Naive thymus-derived CD4-positive, alpha-beta T cell (primary cell): ENCODE measurements at places on chromosomes 13 and 19. TPM values are rescaled to one million over a fixed set of nuclear protein-coding genes. Genes with fewer than 3 reads are reported as not detected.
A peak's percentile ranks its signal among the peaks of the same experiment; 100 is the strongest.

- no peaks in the 10 kb centered on the region for H3K36me3 ChIP-seq
- no peaks in the 10 kb centered on the region for H3K27me3 ChIP-seq
- DNase-seq = peak; percentile 89
- H3K27ac ChIP-seq = peak within 1 kb of the TSS; percentile 35
Observed at GRCh38 chr19:4304538-4305256, at the start of gene FSD1. Gene FSD1, plus strand, starts transcription at chr19:4304598. Its CDS starts 149 bp downstream, at chr19:4304747.

- H3K36me3 ChIP-seq = no peaks in the 10 kb centered on the region
- H3K27me3 ChIP-seq = no peaks in the 10 kb centered on the region
- no peak for DNase-seq
- no peak overlapping the region for H3K4me3 ChIP-seq
- H3K4me1 ChIP-seq = no peaks in the 10 kb centered on the region
Observed at GRCh38 chr13:52808842-52809219, 39.6 kb downstream of the PCDH8 start.

DNA sequence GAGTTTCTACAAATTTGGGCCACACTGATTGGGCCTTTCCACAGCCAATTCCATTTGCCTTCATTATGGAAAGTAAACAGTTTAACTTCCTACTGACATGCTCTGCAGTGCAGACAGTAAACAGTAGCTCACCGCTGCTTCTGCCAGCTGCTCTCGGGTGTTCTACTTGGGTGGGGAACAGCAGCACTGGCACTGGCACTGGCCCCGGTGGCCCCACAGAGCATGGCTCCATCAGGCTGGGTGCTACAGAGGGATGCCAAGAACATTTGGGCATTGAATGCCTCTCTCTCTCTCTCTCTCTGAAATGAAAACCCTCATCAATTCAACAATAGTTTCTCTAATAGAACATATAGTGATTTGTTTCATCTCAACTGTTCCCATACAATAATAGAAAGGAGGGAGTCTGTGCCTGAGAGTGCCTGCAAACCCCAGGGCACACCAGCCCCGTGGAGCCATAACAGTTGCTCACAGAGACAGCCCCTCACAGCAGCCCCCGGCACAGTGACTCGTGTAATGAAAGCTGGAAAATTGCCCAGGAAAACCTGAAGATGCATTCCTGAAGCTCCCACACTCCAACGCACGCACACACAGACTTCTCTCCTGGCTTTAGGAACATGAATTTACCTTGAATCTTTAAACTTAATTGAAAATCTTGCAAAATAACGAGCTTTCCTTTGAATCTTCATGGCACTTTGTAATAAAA, 38.2 kb upstream of the GJB6 start:
- DNase-seq = no peak
- no peak overlapping the region for H3K27ac ChIP-seq
- H3K4me3 ChIP-seq = no peak overlapping the region
- no peaks in the 10 kb centered on the region for H3K27me3 ChIP-seq
- H3K36me3 ChIP-seq = no peaks in the 10 kb centered on the region

GRCh38 chr13:98927951-98928927, 49.6 kb downstream of the DOCK9 start:
- H3K4me3 ChIP-seq = no peak overlapping the region
- H3K27ac ChIP-seq = no peak overlapping the region
- H3K4me1 ChIP-seq = no peaks in the 10 kb centered on the region
- no peak for DNase-seq

DNA sequence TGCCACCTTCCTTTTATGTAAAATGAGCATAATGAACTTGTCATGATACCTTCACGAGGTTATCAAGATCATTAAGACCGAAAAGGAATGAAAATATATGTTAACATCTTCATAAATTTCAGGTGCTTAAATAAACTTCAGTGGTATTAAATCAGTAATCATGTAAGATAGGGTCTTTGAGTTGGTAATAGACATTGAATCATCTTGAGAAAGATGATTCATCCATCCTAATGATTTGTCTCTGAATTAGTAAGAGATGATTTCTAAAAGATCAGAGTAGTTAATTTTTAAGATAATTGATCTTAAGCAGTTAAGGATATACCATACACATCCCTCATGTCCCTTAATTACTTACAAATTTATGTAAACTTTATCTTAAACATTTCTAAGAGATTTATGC, 52.0 kb downstream of the COG3 start:
- H3K4me1 ChIP-seq = no peaks in the 10 kb centered on the region
- DNase-seq = no peak
- peaks cover 48% of the 10 kb centered on the region for H3K36me3 ChIP-seq
- H3K4me3 ChIP-seq = no peak overlapping the region

DNA sequence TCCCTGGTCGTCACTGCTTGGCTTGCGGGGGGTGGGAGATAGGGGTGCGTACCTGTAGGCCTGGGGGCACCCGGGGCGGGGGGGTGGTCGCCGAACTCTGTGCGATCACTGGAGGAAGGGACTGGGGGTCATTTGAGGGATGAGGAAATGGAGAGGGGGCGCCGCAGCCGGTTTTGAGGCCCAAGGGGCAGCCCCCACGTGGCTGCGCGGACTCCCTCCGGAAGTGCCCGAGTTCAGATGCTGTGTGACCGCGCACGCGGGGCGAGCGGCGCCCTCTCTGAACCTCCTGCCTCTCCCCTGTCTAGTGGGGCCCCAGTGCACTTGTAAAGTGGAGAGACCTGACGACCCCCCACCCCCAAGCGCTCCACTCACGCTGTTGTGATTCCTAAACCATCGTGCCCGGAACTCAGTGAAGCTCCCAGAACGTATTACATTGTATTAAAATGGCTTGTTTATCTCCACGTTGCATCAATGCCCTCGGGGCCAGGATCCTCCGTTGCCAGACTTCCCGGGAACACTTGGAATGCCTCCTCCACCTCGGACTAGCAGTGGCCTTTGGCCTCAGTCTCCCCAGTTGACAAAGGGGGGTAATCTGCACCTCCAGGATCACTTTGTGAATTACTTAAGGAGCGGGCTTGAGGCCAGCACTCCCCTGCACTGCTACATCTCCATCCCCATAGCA, 3.0 kb upstream of the NANOS3 start:
- no peak for DNase-seq
- H3K27me3 ChIP-seq = no peaks in the 10 kb centered on the region
- H3K36me3 ChIP-seq = no peaks in the 10 kb centered on the region
- H3K4me3 ChIP-seq = no peak overlapping the region
- H3K27ac ChIP-seq = no peak overlapping the region
- H3K4me1 ChIP-seq = peaks cover 4% of the 10 kb centered on the region

DNA sequence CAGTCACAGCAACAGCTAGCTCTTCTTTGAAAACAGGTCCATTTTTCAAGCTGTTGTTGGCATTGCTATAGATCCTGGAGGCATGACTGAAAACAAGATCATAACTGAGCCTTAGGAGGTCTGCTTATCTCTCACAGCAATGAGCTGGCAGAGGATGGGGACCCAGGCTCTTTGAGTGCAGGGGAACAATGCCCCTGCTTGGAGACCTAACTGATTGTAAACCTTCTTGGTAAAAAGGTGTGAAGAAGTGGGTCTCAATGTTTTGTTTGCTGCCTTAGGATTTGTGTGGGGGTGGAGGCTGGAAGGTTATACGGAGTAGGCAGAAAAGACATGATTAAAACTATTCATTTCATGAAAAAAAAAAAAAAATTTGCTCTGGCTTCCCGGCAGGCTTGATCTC, 94.6 kb downstream of the EFNB2 start:
- H3K27ac ChIP-seq = no peak overlapping the region
- no peak overlapping the region for H3K4me3 ChIP-seq
- DNase-seq = no peak
- H3K4me1 ChIP-seq = no peaks in the 10 kb centered on the region
- no peaks in the 10 kb centered on the region for H3K36me3 ChIP-seq

DNA sequence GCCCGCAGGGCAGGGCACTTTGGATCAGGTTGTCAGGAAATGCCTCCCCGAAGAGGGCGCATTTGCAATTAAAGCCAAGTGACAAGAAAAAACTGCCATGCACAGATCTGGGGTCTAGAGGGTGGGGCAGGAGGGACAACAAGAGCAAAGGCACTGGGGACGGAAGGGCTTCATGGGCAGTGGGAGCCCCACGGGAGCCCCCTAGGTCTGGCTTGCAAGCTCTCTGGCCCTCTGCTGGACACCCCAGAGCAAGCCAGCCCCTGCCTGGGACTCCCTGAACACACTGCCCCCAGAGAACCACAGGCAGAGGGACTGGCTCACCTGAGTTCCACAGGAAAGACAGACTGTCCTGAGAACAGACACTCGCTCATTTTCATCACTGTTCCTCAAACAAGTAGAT, 30.2 kb upstream of the C19orf12 start:
- DNase-seq = no peak
- H3K27me3 ChIP-seq = no peaks in the 10 kb centered on the region
- H3K4me3 ChIP-seq = no peak overlapping the region
- H3K27ac ChIP-seq = no peak overlapping the region
- H3K36me3 ChIP-seq = no peaks in the 10 kb centered on the region
- no peaks in the 10 kb centered on the region for H3K4me1 ChIP-seq

DNA sequence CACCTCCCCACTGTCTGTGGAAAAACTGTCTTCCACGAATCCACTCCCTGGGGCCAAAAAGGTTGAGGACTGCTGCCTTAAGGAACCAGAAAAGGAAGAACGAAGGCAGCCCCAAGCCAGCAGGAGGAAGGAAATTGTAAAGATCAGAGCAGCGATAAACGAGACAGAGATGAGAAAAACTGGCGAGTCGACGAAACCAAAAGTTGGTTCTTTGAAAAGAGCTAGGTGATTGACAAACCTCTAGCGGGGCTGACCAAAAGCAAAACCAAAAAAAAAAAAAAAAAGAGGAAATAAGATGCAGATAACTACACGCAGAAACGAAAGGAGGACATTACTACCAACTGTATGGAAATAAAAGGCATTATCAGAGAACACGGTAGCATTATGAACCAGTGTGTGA, 76.9 kb downstream of the GADD45B start:
- no peaks in the 10 kb centered on the region for H3K36me3 ChIP-seq
- peak; percentile 75 for DNase-seq
- H3K4me1 ChIP-seq = peaks cover 10% of the 10 kb centered on the region
- H3K27me3 ChIP-seq = no peaks in the 10 kb centered on the region
- peak overlapping the region; percentile 59 for H3K27ac ChIP-seq
- H3K4me3 ChIP-seq = peak overlapping the region; percentile 8

DNA sequence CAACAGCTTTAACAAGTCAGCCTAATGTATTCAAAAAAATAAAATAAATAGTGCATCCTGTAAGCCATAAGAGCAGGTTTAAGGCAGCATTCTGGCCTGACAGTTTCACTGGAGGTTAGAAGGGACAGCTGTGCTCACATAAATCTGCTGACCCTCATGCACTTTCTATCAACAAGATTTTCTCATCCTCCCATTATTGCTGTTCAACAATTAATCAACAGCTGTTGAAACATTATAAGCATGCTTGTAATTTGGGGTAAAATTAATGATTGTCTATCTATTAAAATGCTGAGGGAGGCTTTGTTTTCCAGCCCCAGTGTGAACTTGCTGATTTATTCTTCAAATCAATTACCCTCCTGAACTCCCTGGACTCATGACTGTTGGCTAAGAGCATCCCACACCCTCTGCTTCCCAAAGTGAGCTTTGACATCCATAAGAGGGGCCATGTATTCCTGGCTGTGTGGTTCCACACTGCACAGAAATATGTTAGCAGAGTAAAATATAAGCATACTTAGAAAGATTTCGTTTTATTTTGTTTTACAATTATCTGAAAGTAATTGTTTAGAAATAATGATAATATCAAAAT, 492.4 kb downstream of the EFNB2 start:
- H3K27ac ChIP-seq = no peak overlapping the region
- no peak overlapping the region for H3K4me3 ChIP-seq
- no peaks in the 10 kb centered on the region for H3K4me1 ChIP-seq
- no peaks in the 10 kb centered on the region for H3K27me3 ChIP-seq
- no peaks in the 10 kb centered on the region for H3K36me3 ChIP-seq

- peak; percentile 28 for DNase-seq
- H3K27me3 ChIP-seq = no peaks in the 10 kb centered on the region
- peaks cover 36% of the 10 kb centered on the region for H3K4me1 ChIP-seq
- peak within 1 kb of the TSS; percentile 68 for H3K27ac ChIP-seq
Observed at GRCh38 chr13:30735025-30735871, at the start of gene ALOX5AP. Gene ALOX5AP, plus strand, starts transcription at chr13:30735543. Its CDS starts 63 bp downstream, at chr13:30735606.

DNA sequence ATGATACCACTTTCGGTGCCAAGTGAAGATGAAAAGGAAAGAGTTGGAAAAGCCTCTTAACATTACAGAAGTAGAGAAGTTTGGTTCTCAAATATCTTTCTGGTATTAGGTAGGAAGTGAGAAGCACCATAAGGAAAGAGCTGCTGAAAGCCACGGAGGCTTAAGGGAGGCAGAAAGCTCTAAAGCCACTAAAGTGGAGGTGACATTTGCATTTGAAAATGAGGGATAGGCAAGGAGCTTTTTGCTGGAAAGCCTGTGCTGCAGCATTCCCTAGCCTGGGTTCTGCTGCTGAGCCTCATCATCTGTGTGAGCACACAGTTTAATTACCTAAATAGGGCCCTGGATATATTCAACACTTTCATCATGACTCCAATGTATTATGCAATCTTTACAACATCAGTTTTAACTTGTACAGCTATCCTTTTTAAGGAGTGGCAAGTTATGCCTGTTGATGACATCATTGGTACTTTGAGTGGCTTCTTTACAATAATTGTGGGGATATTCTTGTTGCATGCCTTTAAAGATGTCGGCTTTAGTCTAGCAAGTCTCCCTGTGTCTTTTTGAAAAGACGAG, 315.4 kb downstream of the RBM26 start:
- DNase-seq = no peak
- H3K36me3 ChIP-seq = no peaks in the 10 kb centered on the region
- H3K27ac ChIP-seq = no peak overlapping the region
- no peak overlapping the region for H3K4me3 ChIP-seq

- no peaks in the 10 kb centered on the region for H3K4me1 ChIP-seq
- no peaks in the 10 kb centered on the region for H3K36me3 ChIP-seq
- H3K27ac ChIP-seq = no peak overlapping the region
- DNase-seq = no peak
- no peak overlapping the region for H3K4me3 ChIP-seq
Observed at GRCh38 chr19:16042533-16043085, 33.7 kb upstream of the TPM4 start.

DNA sequence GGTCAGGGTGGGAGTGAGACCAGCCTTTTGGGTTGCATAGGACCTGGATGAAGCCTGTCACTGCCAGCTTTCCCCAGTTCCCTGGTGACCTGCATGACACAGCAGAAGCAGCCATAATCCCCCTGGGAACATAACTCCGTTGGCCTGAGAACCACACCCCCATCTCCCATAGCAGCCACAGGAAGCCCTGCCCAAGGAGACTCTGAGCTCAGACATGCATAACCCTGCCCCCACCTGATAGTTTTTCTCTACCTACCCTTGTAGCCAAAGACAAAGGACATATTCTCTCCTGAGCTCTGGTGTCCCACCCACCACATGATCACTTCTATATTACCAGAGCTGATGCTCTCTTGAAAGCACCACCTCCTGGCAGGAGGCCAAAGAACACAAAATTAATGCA, 413.5 kb upstream of the HTR2A start:
- no peaks in the 10 kb centered on the region for H3K27me3 ChIP-seq
- DNase-seq = no peak
- H3K4me1 ChIP-seq = no peaks in the 10 kb centered on the region
- H3K4me3 ChIP-seq = no peak overlapping the region

The LILRA1 gene
- not detected for total RNA-seq

The ATP4A gene
- total RNA-seq = not detected

The KLK15 gene
- total RNA-seq = not detected

The TUBA3C gene
- not detected for total RNA-seq

The C19orf85 gene
- total RNA-seq = not detected

The OR7A5 gene
- not detected in 2 replicates for total RNA-seq

The GPR4 gene
- not detected in 2 replicates for total RNA-seq
